Epithelial cell of proximal tubule (primary cell): ENCODE measurements at places on chromosomes 4 and X. TPM values are rescaled to one million over a fixed set of nuclear protein-coding genes. Genes with fewer than 3 reads are reported as not detected.

The DGAT2L6 gene
- not detected in 2 replicates for total RNA-seq

The TCEAL7 gene
- 16.0 and 25.4 TPM in 2 replicates for total RNA-seq

The CT45A10 gene
- not detected in 2 replicates for total RNA-seq

DNA sequence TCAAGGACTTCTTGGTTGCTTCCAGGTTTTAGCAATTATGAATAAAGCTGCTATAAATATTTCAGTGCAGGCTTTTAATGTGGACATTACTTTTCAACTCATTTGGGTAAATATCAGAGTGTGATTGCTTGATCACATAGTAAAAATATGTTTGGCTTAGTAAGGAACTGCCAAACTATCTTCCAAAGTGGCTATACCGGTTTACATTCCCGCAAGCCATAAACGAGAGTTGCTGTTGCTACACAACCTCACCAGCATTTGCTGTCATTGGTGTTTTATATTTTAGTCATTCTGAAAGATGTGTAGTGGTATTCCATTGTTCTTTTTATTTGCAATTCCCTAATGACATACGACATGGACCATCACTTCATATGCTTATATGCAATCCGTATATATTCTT lies 30.9 kb upstream of the SPOCK3 start:
- DNase-seq = no peak

The RNF150 gene
- total RNA-seq = 0.58 and 0.69 TPM in 2 replicates

DNA sequence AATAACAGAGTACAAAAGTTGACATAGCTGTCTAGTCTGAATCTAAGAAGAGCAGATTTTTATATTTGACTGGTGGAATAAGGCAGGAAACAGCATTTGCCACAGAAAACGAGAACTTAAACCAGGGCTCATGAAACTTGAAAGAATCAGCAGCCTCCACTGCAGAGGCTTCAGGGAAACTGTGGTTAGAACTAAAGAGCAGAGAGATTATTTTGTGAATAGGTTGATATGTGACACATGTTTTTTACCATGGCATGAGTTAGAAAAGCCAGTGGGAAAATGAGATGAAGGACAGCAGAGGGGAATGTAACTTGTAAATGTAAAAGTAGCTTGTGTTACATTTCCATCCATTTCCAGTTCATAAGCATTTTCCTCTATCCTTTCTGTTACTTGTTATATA lies 63.7 kb upstream of the CAMK2D start:
- DNase-seq = no peak
